ENCODE measurements at places on chromosomes 5 and 9.
A peak's percentile ranks its signal among the peaks of the same experiment; 100 is the strongest.

DNA sequence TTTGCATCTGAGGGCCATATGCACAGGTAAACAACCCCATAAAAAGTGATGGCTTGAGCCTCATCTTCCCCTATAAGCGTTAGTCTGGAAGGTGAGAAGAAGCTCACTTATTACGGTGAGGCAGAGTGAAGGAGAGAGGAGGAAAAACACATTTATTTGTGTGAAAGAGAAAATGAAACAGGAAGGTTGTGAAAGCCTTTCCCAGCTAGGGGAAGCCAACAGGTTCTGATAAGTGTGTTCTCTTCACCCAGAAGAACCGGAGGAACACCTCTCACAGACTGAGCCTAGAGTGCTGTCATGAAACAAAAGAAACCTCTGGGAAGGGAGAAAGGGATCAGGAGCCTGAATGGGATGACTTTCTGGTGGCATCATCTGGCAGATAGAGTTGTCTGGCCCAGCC, 192.5 kb downstream of the PTTG1 start:
- DNase-seq = no peak

GRCh38 chr5:85000671-85001070, 616.0 kb upstream of the EDIL3 start:
- DNase-seq = no peak

DNA sequence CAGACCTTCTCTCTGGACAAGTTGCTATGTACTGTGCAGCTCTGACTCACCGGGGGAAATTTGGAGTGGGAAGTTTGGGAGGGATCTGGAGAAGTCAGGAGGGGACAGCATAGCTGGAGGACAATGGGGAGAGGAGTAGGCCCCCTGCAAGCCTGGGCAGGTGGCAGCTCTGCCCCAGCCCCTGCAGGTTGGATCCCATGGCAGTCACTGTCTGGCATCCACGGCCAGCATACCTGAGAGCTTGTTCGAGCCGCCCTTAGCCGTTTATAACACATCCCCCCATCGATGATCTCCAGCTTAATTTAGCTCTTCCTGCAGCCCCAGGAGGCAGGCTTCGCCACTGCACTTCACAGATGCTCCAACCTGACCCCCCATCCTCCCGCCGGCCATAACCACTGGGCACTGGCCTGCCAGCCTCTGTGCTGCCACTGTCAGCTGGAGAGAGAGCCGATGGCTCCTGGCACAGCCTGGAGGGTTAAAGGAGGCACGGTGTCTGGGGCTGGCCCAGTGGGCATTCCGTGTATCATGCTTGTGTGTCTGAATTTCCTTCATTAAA, 57.7 kb upstream of the RNU6ATAC start:
- no peak for DNase-seq

GRCh38 chr5:59430066-59430685, 463.4 kb downstream of the PDE4D start:
- no peak for DNase-seq

DNA sequence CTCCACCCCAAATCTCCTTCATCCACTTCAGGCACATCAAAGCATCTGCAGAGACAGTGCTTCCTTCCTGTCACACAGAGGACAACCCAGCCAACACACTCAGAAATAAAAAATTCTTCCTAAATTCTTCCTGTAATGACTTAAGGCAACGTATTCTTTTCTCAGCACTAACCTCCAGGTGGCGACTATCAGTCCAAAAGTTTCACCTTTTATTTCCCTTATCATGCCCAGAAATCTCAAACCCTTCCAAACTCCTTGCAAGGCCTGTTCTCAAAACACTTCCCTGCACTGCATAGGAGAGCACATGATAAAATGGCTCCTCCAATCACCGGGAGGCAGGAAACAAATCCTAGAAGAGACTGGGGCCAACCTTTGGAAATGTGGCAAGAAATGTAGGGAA, 35.1 kb downstream of the SLIT3 start:
- no peak for DNase-seq

- DNase-seq = no peak
Measured at GRCh38 chr5:44943647-44944046, 134.9 kb downstream of the MRPS30 start.

DNA sequence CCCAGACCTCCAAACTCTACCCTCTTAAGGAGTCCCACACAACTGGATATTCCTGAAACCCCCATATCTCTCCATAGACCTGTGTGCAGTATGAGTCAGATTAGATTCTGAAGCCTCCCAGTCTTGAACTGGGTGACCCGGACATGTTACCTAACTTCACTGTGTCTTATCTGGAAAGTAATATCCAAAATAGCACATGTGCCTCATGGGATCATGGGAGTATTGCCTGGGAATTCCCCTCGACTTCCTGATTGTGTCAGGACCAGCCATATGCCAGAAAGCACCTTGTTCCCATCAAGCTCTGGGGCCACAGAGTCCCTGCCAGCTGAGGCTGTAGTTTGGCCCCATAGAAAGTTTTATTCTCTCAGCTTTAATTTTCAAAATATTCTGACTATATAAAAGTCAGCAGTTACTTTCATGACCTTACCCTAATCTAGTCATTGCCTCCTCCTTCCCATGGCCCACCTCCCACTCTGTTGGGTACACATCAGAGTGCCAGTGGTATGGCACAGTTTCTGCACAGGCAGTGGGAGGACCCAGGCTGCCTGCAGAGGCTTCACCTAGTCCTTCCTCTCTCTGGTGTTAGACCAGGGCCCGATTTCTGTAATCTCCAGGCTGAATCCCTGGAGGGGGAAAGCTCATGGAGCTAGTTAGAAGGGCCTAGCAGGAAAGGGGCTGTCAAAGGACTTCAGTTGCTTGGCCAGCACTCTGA, 19.5 kb upstream of the B4GALT1 start:
- DNase-seq = no peak

- no peak for DNase-seq
Measured at GRCh38 chr9:113302792-113303418, at the start of gene RNF183. Gene RNF183, minus strand, starts transcription at chr9:113303376. Its CDS starts 5,192 bp downstream, at chr9:113298184.

- DNase-seq = no peak
Measured at GRCh38 chr9:135218331-135219225, 131.1 kb downstream of the OLFM1 start.

DNA sequence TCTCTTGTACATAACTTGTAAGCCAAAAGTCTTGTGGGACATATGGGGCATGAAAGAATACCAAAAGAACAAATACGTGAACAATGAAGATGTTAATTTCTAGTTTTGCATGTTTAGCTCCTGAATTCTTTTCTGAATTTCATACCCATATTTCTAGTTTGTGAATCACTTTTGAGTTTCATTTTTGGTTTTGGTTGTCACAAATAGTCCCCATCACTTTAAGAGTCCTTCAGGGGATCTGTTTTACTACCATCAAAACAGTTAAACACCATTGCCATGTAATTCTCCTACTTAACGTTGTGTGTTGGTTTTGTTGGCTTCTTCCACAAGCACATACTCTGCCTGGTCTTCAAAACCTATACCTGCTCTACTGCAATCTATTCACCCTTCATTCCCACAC, 27.0 kb downstream of the VCAN start:
- DNase-seq = no peak

GRCh38 chr5:121982893-121983285, 21.1 kb downstream of the SRFBP1 start:
- DNase-seq = no peak

DNA sequence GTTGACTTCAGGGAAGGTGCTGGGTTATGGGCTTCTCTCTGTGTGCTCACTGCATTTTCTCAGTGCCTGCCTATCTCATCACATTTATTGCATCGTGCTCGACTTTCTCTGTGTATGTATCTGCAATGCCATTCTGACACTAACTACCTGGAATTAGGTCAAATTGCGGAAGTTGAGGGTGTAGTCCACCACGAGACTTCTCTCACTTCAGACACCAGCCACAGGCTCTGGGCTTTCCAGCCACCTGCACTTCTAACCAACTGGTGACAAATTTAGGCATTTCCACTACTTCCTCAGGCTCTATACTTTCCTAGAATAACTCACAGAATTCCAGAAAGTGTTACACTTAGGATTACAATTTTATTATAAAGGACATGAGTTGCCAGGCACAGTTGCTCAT, 188.6 kb upstream of the ZNF608 start:
- no peak for DNase-seq

GRCh38 chr5:104084896-104085295, 522.3 kb upstream of the NUDT12 start:
- DNase-seq = no peak

GRCh38 chr9:16191691-16192402, 639.0 kb downstream of the CCDC171 start:
- DNase-seq = no peak

- DNase-seq = no peak
Measured at GRCh38 chr9:81086416-81086815, 602.9 kb downstream of the TLE1 start.

DNA sequence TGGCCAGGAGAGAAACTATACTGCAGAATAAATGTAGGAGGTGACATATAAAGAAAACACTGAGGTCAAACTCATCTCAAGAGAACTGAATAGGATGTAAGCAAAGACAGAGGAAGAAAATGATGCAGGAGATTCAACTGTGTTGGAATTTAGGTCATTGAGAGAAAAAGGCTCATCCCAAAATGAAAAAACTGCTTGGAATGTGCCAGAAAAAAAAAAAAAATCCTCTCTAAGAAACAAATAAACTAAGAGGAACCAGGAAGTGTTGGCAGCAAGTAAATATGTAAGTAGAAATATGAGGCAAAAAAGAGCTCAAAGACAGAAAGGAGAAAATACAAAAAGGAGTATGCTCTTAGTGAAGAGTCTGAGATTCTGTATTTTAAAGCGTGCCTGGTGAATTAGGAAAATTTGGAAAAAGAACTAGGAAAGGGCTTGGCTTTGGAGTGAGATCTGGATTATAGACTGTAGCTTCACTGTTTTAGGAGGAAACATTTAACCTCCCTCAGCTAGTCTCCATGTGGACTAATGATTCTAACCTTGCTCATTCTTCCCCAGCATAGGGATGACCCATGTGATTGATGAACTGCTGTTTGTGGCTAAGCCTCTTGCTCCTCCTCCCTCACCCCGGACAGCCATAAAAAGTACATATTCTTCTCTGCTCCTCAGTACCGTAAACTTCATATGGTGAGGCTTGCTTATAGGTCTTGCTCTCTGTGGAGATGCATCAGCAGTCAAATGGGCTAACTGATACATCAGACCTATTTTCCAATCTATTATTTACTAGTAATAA, 185.6 kb upstream of the POU5F2 start:
- DNase-seq = no peak

DNA sequence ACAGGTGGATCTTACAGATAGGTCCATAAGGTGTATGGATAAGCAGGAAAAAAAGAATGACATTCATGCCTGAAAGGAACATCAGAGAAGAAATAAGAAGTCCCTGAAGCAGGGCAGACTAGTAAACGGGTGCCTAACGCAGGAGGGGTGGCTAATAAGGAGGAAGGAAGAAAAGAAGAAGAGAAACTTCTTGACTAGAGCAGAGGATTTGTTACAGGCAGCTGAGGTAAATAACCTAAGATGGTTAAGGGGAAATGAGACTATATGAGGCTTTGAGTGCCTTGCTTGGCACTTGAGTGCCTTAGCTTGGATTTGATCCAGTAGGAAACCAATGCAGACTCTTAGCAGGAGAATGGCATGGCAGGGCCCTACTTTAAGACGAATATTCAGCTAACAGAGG, 313.5 kb upstream of the PDE4D start:
- DNase-seq = no peak

GRCh38 chr5:119036101-119036762, 34.7 kb upstream of the DMXL1 start:
- no peak for DNase-seq

GRCh38 chr9:77632652-77633051, 15.5 kb downstream of the GNA14 start:
- no peak for DNase-seq

- no peak for DNase-seq
Measured at GRCh38 chr9:3337515-3338225, 188.1 kb downstream of the RFX3 start.

DNA sequence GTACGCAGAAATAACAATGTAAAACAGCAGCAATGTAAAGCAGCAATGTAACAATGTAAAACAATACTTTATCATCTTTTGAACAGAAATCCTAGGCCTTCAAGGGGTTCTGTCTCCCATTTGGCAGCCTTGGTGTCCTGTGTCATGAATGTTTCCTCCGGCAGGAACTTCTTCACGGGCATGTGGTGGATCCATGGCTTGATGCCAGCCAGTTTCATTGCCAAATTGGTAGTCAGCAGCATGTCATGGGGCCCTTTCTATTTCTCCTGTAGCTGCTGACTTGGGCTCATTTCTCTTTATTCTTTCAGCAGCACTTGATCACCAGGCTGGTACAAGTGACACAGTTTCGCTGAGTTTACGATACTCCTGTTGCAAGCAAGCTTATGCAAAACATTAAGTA, 275.3 kb downstream of the HTR1A start:
- no peak for DNase-seq

GRCh38 chr5:54673523-54674225, 156.1 kb downstream of the SNX18 start:
- peak; percentile 38 for DNase-seq

DNA sequence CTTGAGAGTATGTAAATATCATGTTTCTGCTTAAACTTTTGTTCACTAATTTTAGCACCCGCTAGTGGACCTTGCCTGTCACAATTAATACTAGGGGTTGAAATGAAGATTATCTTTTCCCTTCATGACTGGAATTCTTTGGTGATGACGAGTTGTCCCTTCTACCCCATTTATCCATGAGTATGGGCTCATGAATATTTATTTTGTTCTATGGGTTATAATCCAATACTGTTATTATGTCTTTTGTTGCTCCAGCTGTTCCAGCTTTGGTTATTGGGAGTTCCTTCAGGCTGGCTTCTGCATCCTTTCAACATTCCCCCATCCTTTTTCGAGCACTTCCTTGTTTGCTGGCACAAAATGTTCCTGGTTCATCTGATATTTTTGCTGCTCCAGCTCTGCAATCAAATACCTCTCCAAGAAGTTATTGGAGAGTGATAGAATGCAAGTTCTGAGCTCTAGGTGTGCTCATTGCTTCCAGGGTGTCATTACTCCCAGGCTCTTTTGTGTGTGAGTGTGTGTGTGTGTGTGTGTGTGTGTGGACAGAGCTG, 19.7 kb upstream of the ARHGEF28 start:
- DNase-seq = no peak

GRCh38 chr5:103092676-103093075, 27.3 kb downstream of the GIN1 start:
- no peak for DNase-seq

GRCh38 chr5:21391506-21391905, 1403.5 kb upstream of the CDH18 start:
- no peak for DNase-seq

DNA sequence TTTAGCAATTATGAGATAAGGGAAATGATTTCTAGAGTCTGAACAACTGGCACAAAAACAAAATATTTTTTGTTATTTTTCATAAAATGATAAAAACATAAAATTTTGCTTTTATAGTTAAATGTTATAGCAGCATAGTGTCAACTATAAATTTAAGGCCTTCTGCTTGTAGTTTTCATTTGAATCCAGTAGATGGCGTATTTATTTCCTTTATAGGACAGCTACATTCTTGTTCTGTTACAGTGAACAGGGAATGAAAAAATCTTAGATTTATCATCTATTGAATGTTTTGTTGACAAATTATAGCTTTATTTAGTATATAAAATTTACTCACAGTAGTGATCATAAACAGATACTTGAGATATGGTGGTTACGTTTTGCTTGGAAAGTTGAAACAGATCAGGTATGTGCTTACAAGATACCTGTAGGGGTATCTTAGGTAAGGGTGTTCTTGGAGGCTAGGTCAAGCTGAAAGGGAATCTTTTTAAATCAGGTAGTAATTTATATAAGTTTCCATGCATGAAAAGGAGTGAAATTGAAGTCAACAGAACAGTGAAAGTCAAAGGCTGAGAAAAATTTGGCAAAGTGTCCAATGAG, 239.3 kb upstream of the GRIN3A start:
- no peak for DNase-seq

Measured in T-helper 2 cell treated with Interferon-gamma antibody and Interleukin-4, amounts not matched to agents 5 μg/mL and 100 μg/mL, for 36 hours (primary cell).